AG20443 (cell line): ENCODE measurements at places on chromosomes 11 and 22.

GRCh38 chr11:78696177-78696576 lies 121.5 kb upstream of the NARS2 start:
- DNase-seq: no peak

DNA sequence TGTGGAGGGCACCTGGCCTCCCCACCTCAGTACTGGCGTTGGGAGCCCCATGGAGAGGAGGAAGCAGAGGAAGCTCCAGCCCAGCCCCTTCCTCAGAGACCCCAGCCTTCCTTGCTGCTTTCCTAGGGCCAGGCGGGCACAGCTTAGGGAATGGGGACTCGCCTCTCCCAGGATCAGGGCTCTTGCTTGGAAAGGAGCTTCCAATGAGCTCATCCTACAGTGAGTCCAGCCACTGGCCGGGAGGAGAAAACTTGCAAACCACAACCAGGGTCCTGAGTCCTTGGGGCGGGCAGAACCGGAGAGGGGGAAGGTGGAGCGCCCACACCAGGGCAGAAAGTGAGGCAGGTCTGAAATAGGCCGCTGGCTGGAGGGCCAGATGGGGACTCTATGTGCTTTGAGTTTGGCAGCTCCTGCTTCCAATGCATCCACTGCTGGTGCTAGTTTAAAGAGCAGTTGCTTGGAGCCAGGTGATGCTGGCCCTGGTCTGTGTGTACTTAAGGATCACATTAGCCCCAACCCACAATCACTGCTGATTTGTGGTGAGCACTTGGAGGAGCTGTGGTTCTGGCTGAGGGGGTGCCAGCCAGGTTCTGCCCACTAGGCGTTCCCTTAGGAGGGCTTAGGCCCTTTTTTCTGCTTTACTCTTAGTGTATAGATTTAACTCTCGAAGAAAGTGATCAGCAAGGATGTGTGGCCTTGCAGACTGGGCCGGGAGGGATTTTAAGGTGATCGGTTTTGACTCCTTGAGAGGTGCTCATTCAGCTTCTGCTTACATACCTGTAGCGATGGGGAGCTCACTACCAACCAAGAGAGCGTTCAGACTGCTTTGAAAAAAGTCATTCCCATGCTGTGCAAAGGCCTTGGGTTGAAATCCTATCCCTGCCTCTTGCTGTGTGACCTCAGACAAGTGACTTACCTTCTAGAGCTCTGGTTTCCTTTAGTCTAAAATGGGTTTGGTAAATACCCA lies 81.9 kb downstream of the TP53I11 start:
- DNase-seq: no peak

GRCh38 chr22:19942157-19943081 lies 801 bp upstream of the TXNRD2 start:
- peak; percentile 83 for DNase-seq

GRCh38 chr11:76678321-76678720 lies 7.8 kb upstream of the LRRC32 start:
- DNase-seq: no peak

DNA sequence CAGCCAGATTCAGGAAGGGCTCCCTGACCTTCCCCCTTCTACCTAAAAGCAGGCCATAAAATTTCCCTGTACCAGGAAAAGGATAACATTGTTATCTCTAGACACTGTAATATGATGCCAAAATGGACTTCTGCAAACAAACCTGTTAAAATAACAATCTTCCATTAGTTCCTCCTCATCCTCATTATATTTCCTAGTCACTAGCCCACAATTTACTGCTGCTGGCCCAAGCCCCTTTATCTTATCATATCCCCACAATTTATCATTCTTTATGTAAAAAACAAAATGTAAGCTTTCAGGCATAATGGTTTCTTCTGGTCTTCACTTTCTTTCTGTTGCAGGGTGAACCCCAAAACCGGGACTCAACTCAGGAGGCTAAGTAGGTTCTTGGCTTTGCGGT lies 1132.1 kb upstream of the CNTN5 start:
- DNase-seq: no peak

DNA sequence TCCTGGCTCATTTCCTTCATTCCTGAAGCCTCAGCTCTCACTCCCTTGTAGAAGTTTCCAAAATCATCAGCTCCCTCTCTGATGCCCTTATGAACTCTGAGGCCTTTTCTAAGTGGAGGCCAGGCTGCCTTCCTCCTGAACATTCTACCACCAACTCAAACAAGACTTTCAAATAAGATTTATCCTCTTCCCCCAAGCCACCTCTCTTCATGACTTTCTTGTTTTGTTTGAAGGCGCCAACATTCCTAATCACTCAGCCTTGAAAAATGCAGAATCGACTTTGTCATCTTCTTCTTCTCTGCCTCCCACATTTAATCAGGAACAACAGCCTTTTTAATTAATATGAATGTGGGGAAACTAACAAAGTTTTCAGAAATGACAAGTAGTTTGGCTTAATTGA lies 927.9 kb downstream of the OPCML start:
- peak; percentile 56 for DNase-seq

- DNase-seq: no peak
Measured at GRCh38 chr11:71127806-71128205, 124.6 kb downstream of the SHANK2 start.

- no peak for DNase-seq
Measured at GRCh38 chr11:23429569-23429968, 569.3 kb upstream of the CCDC179 start.

- DNase-seq: no peak
Measured at GRCh38 chr11:41612415-41612814, 153.0 kb upstream of the LRRC4C start.

GRCh38 chr11:59756558-59756840 lies 1.3 kb downstream of the STX3 start:
- DNase-seq: no peak
